Posterior vena cava (tissue), 2 donors: ENCODE measurements at places on chromosomes 3 and 15. TPM values are rescaled to one million over a fixed set of nuclear protein-coding genes. Genes with fewer than 3 reads are reported as not detected.

GRCh38 chr3:32643354-32643753, 41.6 kb upstream of the CNOT10 start:
- no peak for DNase-seq

- DNase-seq: no peak
These were observed 166.3 kb downstream of the VGLL4 start for GRCh38 chr3:11477407-11477911.

DNA sequence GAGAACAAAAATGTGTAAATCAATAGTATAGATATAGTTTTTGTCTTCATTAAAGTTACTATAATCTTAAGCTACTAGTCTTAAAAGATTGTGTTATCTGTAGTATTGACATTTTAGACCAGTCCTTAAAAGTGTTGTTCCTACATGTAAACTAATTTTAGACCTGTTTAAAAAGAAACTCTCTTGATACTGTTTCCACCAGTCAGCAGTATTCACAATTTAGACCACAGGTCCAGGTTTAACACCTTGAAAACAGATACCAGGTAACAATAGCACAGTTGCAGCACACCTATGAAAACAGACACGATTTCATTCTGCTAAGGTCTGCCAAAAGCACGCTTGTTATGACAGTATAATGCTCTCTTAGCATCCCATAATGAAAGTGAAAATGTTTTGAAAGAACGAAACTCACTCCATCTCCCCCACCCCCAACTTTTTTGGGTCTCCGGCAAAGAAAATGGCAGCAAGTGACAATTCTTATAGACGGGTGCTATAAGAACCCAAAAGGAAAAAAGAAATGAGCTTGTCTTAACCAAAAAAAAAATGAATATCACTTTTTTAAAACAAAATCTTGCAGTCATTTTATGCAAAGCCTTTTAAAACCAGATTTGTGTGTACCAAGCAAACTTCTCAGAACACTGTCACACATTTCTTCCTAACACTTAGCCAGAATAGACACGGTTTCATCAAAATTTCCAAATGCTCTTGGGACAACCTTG, 1.6 kb downstream of the EIF4E3 start:
- DNase-seq: no peak

DNA sequence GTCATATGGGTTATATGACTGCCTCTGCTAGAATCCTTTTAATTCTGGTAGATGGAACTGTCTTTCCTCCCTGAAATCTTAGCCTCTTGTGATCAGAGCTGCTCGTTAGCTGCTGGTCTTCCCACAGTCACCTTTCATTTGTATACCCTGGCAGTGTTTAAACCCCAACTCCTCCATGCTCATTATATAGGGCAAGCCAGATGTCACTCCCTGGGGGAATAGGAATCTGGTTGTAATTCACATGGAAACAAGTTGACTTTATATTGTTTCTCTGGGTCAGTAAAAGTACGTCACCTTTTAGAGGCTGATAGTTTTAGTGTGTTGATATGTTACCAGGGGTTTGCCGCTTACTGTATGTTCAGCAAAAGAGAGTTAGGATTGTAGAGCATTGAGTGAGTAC, 103.5 kb downstream of the ITPR1 start:
- DNase-seq: no peak

The ADAMTSL3 gene
- total RNA-seq: 13.0 TPM

DNA sequence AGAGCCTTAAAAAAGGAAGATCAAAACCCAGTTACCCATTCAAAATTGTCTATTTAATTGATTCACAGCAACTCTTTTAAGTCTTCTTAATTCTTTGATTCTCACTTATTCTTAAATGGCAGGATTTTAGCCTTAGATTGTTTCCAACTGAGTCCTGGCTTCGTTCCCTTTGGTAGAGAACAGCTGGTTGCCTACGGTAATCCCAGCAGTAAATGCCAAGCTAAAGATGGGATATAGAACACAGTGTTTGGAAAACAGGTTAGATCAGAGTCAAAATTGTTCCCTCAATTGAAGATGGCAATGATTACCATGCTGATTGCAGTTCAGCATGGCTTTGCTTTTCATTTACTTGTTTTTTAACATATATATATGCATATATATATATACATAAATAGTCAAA, 300.9 kb downstream of the PYDC2 start:
- DNase-seq: no peak
